ENCODE measurements at places on chromosomes 13 and 19.

- no peak for DNase-seq
These were observed 6.1 kb downstream of the KLK7 start for GRCh38 chr19:50977626-50978025.

DNA sequence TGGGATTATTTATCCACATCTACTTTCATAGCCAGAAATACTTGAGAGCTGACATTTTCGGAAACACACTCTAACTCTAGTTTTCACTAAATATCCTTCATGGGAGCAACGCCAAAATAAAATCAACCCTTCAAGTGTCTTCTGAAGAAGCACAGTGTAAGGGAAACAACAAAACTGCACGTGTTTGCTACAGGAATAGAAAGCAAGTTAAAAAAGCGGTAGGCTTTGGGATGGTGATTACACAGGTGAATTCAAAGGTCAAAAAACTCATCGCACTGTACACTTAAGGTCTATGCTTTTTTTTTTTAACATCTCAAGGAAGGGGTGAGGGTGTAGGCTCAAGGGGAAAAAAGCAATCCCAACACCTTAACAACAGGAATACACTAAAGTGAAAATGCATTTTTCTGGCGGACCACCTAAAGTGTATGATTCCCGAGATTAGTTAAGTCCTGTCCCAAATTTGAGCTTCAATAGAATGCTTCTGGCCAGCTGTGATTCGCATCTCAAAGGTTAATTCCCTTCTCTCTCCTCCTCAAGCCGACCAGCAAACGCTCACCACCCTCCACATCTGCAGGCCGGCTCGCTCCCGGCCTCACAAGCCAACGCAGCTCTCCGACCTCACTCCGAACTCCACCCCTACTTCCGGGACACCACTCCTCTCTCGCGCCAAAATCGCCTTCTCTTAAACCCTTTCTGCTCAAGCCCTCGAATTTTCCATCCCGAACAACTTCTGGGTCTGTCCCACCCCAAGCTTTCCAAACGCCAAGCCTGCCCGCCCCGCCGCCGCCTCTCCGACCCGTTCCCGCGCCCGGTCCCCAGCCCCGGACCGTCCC is 1.1 kb downstream of the ARGLU1 start:
- DNase-seq, result no peak

DNA sequence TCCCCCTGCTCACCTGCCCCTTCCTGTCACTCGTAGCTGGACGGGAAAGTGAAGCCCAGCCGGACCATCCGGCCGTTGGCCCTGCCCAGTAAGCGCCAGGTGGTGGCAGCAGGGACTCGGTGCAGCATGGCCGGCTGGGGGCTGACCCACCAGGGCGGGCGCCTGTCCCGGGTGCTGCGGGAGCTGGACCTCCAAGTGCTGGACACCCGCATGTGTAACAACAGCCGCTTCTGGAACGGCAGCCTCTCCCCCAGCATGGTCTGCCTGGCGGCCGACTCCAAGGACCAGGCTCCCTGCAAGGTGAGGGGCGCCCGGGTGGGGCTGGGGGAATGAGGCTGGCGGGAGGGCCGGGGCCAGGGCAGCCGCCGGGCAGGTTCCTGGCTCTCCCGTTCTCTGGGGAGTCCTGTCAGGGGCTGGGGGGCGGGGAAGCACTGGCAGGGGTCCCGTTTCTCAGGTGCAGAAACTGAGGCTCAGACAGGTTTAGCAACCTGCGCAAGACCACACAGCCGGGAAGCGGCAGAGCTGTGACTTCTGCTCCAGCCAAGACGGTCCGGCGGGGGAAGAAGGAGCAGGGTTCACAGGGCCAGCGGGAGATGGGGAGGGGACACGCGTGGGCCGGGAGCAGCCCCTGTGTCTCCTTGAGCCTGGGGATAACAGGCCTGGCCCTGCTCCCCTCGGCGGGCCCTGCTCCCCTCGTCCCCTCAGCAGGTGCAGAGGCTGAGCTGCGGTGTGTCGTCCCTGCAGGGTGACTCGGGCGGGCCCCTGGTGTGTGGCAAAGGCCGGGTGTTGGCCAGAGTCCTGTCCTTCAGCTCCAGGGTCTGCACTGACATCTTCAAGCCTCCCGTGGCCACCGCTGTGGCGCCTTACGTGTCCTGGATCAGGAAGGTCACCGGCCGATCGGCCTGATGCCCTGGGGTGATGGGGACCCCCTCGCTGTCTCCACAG is 5.3 kb downstream of the GZMM start:
- DNase-seq, result no peak

DNA sequence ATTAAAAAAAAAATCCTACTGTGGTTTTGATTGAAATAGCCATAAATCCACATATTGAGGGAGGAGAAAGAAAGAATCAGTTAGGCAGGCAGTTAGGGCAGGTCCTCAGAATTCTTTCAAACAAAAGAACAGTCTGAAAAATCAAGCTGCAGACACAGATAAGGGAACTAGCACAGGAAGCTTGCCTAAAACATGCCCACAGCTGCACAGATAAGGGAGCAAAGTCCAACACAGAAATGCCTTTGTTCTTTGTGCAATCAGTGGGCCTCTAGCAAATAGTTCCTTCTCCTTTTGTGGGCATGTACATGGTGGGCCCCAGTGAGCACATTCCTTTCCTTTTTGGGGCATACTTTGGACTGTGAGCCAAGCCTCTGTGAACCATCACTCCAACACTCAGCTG is 42.7 kb downstream of the UTP14C start:
- DNase-seq, result no peak

DNA sequence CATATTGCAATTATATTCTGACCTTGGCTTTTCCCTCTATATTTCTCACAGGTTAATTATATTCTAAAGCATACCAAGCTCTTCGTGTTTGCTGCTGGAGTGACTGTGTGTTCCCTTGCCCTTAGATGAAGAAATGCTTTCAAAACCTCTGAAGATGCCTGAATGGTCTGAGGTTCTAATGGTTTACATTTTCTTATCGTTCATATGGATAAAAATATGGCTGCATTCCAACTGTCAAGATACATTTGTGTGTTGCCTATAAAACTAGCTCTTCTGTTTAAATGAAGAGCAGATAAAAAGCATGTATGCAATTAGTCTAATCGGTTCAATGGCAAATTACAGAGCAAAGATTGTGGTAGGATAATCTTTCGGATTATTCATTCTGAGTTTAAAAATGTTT is 68.4 kb upstream of the ANKRD10 start:
- DNase-seq, result no peak
